Nucleus accumbens (tissue), 56 donors: ENCODE measurements at places on chromosomes 1 and 21.

- DNase-seq = no peak
Observed at GRCh38 chr1:12251442-12251841, 21.6 kb downstream of the VPS13D start.

- no peak for DNase-seq
Observed at GRCh38 chr1:112359961-112360767, 35.9 kb upstream of the CTTNBP2NL start.

- no peak for DNase-seq
Observed at GRCh38 chr1:54825696-54826095, 24.6 kb upstream of the TTC22 start.

GRCh38 chr1:111227434-111227833 is at the start of gene CHI3L2:
Gene CHI3L2 (plus strand): TSS chr1:111227713. CDS start chr1:111227730, 17 bp downstream.
- no peak for DNase-seq

GRCh38 chr1:63817152-63817667 is 43.4 kb downstream of the ROR1 start:
- DNase-seq = no peak

GRCh38 chr1:113178522-113178921 is 105.5 kb downstream of the LRIG2 start:
- no peak for DNase-seq

DNA sequence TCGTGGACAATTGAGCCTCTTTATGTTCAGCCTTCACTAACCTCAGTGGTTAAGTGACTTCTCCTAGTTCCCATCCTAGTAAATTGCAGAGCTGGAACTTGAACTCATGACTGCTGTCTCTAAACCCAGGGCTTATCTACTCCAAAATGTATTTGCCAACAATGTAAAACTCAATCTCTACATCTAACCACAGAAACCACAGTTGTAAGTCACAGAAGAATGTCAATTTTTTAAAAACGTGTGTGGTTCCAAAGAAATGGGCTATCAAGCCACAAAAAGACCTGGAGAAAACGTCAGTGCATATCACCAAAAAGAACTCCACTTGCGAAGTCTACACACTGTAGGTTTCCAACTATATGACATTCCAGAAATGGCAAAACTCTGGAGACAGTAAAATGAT is 172.6 kb upstream of the HMCN1 start:
- DNase-seq = no peak

DNA sequence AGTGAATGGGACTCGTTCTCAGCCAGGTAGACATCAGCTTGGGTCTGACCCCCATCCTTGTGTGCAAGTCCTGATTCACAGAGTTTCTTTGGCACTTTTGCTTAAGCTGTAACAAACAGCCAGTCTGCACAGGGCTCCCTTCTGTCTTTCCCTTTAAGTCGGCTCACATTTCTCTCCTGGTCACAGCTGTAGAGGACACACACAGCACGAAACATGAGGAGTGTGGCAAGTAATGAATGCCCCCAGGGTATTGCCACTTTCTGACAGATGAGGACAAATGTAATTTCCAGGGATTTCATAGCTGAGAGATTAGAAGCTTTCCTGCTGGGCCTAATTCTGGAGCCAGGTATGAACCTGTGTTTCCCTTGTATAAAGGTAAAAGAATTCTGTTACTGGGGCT is 423.5 kb downstream of the KIF26B start:
- DNase-seq = no peak

GRCh38 chr1:155313261-155313660 is 4.6 kb downstream of the FDPS start:
- DNase-seq = no peak

DNA sequence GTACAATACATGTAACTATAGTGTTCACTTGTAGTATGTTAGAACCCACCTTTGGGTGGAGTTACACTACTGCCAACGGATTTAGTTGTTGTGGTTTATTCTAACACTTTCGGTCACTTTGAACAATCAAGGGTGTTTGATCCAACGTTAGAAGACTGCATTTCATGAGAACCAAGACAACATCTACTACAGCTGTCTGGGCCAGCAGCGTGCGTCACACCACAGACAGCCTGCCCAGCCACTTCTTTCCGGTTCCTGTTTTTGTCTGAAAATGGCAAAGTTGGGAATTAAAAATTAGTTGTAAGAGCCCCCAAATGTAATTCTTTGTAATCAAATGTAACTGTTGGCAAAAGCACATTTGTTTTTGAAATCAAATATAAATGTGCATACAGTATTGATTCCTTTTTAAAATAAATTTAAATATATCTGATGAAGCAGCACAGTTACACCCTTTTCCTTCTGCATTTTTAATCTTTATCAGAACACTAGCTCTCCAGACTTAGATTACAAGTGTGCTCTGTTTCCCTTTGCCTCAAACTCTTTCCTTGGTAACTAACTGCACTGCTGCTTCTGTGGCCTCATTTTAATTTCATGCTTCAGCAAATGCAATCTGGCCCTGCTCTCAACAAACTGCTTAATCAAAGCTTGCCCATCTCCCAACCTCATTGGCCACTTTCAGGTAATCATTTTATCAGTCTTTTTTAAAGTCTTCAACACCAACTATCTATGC is 86.6 kb upstream of the DPH5 start:
- DNase-seq = no peak

GRCh38 chr1:69733061-69733460 is 165.3 kb downstream of the LRRC7 start:
- no peak for DNase-seq

GRCh38 chr1:35854989-35855700 is 27.9 kb upstream of the AGO1 start:
- DNase-seq = no peak

- no peak for DNase-seq
Observed at GRCh38 chr1:167628741-167629515, 1.1 kb upstream of the RCSD1 start.

DNA sequence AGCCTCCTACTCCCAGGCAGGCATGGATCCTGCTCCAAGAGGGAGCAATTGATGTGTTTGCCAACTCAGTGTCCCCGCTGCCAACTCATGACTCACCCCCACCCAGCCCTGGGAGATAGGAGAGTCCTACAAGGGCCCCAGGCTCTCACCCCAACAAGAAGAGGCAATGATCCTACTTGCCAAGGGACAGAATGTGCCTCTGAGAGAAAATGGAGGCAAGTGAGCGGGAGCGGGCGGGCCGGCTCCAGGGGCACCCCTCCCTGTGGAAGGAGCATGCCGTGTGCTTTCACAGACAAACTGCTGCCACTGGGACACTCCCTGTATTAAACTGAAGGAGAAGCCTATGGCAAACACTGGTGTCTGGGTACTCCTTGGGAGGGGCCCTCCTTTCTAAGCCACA is 16.7 kb downstream of the PKP1 start:
- no peak for DNase-seq

GRCh38 chr1:1359308-1359663 is 931 bp upstream of the MXRA8 start:
- DNase-seq = no peak

DNA sequence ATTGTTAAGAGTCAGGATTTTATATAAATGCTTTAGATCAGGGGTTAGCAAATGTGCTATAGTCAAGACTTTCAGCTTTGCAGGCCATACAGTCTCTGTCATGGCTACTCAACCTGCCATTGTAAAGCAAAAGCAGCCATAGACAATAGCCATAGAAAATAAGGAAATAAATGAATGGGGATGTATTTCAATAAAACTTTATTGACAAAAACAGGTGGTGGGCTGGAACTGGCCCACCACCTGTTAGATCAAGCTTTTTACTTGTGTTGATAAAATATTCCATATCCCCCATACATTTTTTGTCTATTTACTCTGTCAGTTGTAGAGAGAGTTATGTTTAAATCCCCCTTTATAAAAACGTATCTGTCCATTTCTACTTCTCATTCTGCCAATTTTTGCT is 98.9 kb downstream of the HIVEP3 start:
- DNase-seq = no peak

GRCh38 chr1:22831729-22832413 is 121.2 kb downstream of the EPHB2 start:
- no peak for DNase-seq

GRCh38 chr1:154492115-154492514 is 9.9 kb upstream of the TDRD10 start:
- DNase-seq = no peak

GRCh38 chr1:67731322-67731721 is 46.3 kb downstream of the GADD45A start:
- no peak for DNase-seq

DNA sequence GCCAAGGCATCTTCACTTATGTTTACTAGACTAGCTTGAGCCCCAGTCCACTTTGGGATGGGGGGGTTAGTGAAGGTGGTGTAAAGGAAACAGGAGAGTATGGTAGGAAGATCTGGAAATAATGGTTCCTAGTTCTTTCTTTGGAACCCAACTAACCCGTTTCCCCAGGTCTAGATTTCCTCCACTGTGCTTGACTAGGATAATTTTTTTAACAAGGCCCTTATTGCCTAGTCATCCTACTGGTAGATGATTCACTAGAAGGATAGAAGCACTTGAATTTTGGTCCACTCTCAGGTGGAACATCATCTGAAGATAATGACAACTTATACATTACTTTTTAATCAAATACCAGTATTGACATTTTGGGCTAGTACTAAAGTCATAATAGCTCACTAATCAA is 45.9 kb upstream of the MYOCOS start:
- DNase-seq = no peak
